ENCODE measurements at places on chromosomes 6 and 20.

DNA sequence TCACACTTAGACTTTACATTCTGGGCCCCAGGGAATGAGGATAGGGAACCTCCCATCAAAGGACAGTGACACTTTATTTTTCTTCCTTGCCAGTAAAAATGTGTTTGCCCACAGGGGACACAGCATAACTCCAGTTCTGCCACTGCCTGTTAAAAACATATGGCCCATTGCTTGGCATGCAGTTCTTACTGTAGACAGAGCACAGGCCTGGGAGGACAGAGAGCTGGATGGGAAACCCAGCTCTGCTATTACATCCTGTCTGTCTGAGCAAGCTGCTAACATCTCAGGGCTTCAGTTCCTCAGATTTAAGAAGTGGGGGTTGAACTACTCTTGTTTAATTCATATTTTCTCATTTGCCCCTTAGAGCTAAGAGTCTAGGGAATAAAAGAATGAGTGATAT is 120.2 kb downstream of the AKAP7 start:
- no peak for DNase-seq

DNA sequence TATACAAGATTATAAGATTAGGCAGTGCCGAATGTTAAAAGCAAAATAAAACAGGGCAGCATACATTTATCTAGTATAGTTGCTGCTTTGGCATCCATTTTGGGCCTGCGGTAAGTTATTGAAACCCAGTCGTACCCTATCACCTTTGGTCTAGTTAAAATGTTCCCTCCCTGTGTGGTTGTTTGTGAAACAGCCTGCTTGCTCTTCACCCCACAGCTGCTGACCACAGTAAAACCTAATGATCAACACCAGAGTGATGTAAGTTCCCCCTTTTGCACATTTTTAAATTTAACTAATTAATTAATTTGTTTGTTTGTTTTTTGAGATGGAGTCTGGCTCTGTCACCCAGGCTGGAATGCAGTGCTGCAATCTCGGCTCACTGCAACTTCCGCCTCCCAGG is 50.3 kb upstream of the TXNDC5 start:
- DNase-seq, result no peak

DNA sequence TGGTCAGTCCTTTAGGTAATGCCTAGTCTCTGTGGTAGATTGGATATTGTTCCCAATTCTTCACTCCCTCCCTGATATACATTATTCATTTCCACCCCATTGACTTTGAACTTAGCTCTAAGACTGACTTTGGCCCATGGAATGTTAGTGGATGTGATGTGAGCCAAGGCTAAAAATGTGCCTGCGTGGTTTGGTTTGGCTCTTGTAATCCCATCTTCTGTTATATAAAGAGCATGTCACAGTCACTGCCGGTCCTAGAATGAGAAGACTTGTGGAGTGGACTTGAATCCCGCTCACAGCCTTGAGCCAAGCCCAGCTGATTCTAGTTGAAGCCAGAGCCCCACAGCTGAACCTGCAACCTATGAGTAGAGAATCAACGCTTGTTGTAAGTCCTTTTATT is 23.6 kb upstream of the DNAAF9 start:
- DNase-seq, result peak; percentile 17

GRCh38 chr20:56212091-56212490 is 36.4 kb upstream of the MC3R start:
- no peak for DNase-seq

DNA sequence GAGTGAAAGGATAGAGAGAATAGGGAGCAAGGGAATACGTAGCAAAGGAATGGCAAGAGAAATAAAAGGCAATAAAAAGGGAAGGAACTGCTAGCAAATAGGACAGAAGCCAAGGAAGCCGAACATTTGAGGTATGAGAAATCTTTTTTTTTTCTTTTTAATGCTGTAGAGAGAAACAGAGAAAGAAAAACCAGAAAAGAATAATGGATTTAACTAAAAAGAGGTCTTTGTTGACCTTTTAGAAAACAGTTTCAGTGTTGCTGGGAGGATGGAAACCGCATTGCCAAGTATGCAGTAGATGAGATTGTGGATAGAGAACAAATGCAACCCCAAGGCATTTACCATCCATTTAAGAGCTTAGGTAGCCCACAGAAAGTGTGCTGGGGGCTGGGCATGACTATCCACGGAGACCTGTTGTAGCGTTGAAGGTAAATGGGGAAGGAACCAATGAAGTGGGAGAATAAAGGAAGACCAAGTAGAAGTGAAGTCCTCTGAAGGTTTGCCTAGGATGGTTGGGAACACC is 23.3 kb upstream of the C6orf62 start:
- DNase-seq, result peak; percentile 79

DNA sequence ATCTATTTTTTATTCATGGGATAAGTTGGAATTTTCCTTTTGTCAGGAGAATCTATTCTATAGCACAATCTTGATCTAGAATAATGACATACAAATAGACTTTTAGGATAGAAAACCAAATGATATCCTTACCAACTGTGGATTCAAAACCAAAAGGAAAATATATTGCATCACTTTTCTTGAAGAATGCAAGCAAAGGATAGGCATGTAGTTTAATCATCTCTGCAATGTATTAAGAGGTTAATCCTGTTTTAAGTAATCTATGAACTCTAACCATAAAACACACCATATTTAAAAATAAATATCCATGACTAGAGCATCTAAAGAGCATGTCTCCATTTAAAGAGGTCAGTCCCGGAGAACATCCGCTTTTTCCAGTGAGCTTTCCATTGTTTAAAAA is 106.7 kb upstream of the CNKSR3 start:
- DNase-seq, result no peak

DNA sequence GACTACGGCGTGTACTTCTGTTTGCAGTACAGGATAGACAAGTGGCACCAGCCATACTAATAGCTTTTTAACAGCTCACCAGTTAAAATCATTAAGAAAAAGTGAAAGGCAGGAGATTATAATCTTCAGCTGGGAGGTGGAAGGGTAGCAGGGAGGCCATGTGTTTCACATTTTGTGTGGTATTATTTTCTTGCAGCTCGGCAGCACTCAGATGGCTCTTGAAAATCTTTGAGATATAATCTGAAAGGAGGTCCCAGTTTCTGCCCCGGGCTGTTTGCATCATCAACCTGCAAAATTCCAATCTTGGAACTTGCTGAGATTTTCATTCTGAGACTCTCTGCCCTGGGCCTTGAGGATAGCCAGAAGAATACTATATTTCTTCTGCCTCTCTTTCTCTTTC is 87.5 kb upstream of the HDAC2 start:
- peak; percentile 60 for DNase-seq

- DNase-seq, result peak; percentile 65
Observed at GRCh38 chr20:34180460-34181120, 60.6 kb upstream of the ASIP start.

DNA sequence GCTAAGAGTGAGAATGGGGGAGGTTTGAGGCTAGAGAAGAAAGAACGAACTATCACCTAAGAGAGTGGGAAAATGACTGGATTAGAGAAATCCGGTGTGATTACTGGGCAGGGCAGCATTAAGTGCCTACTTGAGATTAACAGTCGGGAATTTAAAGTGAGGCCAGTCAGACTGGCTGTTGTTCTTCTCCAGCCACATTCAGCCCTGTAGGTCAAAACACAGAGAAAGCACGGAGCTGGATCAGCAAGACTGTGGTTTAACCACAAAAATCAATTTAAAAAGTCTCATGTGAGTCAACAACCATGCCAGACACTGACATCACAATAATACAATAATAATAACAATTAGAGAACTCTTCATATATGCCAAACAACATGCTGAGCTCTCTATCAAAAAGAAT is 301.9 kb upstream of the SGK1 start:
- DNase-seq, result peak; percentile 79

- peak; percentile 72 for DNase-seq
Observed at GRCh38 chr20:6081236-6081635, 27.4 kb upstream of the LRRN4 start.

- no peak for DNase-seq
Observed at GRCh38 chr6:120857422-120857821, 476.9 kb downstream of the TBC1D32 start.
